Glomerular endothelial cell (primary cell): ENCODE measurements at places on chromosomes 2 and 18.

DNA sequence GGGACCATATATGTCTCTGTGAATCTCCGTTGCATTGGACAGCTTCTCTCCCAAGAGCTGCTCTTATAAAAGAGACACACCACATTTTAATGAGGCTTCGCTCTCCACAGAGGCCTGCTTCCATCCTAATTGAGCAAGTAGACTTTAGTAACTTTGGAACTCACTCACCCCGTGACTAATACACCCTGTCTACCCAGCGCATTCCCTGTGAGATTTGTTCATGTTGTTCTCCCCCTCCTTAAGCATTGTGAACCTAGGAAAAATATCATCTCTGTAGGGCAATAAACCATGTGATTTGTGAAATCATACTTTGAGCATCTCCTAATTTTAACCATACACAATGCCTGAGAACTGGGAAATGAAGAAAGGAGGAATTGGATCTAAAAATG, 56.9 kb downstream of the MCFD2 start:
- no peak for DNase-seq

- no peak for DNase-seq
Observed at GRCh38 chr2:20065885-20066602, 14.6 kb upstream of the LAPTM4A start.

- DNase-seq, result no peak
Observed at GRCh38 chr2:126884861-126885750, 13.6 kb upstream of the TEX51 start.

DNA sequence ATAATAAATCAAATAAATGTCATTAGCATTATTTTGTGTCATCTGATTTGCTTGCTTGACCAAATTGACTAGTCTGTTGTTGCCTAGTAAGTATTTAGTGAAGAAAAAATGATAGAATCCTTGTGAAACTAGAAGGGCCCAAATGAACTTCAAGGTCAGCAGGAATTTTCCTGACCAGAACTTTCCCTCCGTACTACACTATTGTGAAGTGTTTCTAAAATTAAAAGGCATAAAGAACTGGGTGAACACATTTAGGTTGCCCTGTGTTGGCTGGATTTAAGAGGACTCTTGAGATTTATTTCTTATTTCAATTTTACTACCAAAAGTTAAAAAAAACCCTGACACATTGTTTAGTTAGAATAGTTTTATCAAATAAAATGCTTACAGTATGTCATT, 142.6 kb downstream of the CCDC85A start:
- no peak for DNase-seq

- DNase-seq, result no peak
Observed at GRCh38 chr2:173087214-173087581, 11.6 kb downstream of the MAP3K20 start.

GRCh38 chr2:165843351-165843750, 49.3 kb upstream of the GALNT3 start:
- no peak for DNase-seq

DNA sequence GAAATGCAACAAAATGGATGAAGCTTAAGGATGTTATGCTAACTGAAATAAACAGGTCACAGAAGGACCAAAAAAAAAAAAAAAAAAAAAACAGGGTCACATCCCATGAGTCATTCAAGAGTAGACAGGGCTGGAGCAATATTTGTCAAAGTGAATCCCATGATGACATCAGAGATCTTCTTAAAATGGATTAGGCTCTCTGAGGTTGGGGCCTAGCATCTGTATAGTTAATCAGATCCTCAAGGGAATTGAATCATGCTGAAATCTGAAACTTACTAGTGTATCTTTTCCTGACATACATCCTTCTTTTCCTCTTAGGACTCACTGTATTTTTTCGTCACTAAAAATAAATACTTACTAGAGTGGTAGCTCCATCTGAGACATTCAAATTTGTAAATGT, 380.6 kb upstream of the NXPH2 start:
- DNase-seq, result no peak

GRCh38 chr2:176075481-176075880, 8.3 kb downstream of the EVX2 start:
- DNase-seq, result no peak

DNA sequence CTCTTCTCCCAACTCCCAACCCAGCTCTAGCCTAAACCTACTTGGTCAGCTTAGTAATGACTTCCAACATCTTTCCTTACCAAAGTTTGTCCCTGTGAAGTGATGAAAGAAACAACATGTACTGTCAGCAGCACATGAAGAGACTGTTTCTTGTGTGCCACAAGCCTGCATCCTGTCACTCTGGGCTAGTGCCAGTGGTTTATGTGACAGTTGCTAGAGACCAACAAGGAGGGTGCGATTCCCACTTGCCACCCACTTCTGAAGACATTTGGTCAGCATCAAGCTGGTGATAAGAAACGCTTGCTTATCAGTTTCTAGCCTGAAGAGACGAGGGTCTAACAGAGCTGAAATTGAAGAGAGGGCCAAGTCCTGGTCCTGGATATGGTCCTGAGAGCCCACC, 132.6 kb downstream of the COL4A4 start:
- DNase-seq, result no peak
